NCI-H69 (cell line): ENCODE measurements at places on chromosomes 12 and 14.

GRCh38 chr14:47959740-47960139, 284.3 kb upstream of the MDGA2 start:
- DNase-seq, result no peak

DNA sequence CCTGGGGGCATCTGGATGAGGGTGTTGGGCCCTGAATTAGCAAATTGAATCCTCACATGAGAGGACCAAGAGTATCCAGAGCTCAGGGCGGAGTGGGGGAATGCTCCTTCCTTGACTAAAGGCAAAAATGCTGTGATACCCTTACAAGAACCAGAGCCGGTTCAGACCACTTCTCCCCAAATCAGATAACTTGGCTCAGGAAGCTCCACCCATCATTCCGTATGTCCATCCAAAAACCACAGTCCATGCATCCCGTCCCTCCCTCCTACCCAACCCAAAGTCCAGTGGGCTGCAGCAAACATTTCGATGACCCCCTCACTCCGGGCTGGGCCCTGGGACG, 22.4 kb downstream of the DIO3 start:
- DNase-seq, result no peak

- no peak for DNase-seq
Measured at GRCh38 chr14:85319998-85320630, 209.8 kb upstream of the FLRT2 start.

GRCh38 chr12:4828176-4828575, 81.5 kb upstream of the KCNA1 start:
- DNase-seq, result no peak

- DNase-seq, result no peak
Measured at GRCh38 chr14:43157661-43158060, 1349.4 kb downstream of the FSCB start.

DNA sequence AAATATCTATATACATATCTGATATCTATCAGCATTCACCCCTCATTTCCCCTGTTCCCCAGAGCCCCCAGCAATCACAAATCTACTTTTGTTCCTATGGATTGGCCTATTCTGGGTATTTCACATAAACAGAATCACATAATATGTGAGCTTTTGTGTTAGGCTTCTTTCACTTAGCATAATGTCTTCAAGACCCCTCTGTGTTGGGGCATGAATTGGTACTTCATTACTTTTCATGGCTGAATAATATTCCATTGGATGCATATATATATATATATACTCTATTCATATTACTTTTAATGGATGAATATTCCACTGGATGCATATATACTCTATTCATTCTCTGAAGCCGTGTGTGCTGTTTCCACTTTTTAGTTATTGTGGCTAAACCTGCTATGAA, 28.7 kb downstream of the CAMKK2 start:
- DNase-seq, result no peak

DNA sequence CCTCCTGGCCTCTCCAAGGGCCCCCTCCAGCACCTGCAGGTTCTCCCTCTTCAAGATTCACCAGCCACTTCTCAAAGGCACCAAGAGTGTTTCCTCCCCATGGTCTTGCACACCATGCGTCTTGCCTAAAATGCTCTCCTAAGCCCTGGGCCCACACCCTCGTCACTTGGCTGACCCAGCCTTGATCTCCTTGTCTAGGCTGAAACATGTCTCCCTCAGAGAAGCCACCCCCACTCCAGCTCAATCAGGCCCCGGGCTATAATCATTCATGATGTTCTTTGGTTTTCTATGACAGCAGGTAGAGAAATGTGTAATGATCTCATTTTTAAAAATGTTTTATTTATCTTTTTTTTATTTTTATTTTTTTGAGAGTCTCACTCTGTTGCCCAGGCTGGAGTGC, 88.1 kb downstream of the EFCAB11 start:
- DNase-seq, result no peak
